ENCODE measurements at places on chromosomes 3 and 15.

GRCh38 chr15:59210186-59210585 lies 3.5 kb downstream of the LDHAL6B start:
- no peak for DNase-seq

DNA sequence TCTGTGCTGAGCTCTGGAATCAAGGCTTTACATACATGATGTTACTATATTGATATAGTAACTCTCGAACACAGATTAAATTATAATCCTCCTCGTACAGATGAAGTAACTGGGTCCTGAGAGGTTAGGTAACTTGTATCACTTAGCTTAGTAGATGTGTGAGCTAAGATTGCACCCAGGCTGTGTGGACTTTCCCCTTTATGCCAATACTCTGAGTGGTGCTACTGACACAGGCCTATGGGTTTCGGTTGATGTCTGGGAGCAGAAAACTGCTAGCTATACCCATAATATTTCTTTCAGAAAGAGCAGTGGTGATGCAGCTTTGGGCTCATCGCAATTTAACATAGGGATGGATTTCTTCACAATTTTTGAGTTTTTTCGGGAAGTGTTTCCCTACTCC lies 259.7 kb downstream of the RBMS3 start:
- no peak for DNase-seq

GRCh38 chr3:124230998-124231397 lies 239.1 kb upstream of the ROPN1 start:
- no peak for DNase-seq

- no peak for DNase-seq
These were observed 163.1 kb upstream of the GALNT15 start for GRCh38 chr3:16011376-16011775.

DNA sequence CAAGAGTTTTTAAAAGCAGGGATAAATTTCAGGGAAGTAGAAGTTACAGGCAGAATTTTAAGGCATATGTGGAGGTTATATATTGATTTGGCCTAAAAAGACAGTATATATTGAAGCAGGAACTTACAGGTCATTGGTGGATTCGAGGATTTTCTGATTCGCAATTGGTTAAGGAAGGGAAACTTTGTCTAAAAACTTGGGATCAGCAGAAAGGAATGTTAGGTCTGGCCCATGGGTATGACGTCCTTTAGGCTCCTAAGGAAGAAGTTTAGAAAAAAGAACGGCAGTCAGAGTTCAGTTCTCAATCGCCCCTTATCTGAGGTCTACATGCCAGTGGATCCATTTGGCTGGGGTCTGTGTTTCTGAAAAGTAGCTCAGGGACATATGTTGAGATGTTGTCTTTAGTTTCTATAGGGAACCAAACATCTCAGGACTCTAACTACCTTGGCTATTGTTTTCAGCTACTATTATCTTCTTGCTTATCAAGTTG lies 33.2 kb upstream of the ACP3 start:
- DNase-seq, result no peak
